Thymus (tissue), 14 donors: ENCODE measurements at places on chromosomes 6 and 20. TPM values are rescaled to one million over a fixed set of nuclear protein-coding genes. Genes with fewer than 3 reads are reported as not detected.

DNA sequence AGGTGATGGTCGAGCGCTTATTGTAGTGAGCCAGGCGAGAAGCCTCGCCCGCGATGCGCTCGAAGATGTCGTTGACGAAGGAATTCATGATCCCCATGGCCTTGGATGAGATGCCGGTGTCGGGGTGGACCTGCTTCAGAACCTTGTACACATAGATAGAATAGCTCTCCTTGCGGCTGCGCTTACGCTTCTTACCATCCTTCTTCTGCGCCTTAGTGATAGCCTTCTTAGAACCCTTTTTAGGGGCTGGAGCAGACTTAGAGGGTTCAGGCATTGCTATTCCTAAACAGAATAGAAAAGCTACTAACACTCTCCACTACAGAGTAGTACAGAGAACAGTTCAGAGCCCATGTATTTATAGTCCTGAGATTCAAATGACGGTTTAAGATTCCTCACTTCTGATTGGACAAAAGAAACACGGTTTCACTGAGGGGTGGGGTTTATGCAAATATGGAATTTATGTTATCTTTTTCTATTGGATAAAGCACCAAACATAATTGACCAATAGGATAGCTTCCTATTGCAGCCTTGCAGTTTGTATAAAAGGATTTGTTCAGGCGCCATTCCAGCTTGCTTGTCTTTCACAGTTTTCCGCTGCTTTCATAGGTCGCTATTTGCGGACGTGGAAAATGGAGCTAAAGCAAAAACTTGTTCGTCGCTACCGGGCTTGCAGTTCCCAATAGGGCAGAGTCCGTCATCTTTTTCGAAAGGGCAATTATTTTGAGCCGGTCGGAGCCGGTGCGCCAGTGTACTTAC is 43.7 kb upstream of the HFE start:
- DNase-seq, result peak; percentile 78

The MATN4 gene
- 0.14 TPM for total RNA-seq

The OR2J3 gene
- not detected for total RNA-seq

The RIMS4 gene
- 0.14 TPM for total RNA-seq

DNA sequence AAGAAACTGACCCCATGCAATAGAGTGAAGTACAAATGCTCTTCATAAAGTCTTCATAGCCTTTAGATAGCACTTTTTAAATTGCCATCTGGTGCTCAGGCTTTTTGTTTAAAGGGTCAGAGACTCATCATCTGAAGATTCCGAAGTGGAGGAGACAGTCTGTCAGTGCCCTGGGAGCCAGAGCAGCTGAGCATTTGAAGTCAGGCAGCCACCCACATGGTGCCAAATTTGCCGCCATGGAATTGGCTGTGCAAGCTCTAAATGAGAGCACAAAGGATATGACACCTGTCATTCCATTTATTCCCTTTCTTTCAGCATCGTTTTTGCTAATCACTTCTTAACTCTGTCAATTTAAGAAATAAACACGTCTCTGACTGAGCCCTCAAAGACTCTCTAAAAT is 32.8 kb upstream of the CEP162 start:
- no peak for DNase-seq

The KCNB1 gene
- 0.09 TPM for total RNA-seq

DNA sequence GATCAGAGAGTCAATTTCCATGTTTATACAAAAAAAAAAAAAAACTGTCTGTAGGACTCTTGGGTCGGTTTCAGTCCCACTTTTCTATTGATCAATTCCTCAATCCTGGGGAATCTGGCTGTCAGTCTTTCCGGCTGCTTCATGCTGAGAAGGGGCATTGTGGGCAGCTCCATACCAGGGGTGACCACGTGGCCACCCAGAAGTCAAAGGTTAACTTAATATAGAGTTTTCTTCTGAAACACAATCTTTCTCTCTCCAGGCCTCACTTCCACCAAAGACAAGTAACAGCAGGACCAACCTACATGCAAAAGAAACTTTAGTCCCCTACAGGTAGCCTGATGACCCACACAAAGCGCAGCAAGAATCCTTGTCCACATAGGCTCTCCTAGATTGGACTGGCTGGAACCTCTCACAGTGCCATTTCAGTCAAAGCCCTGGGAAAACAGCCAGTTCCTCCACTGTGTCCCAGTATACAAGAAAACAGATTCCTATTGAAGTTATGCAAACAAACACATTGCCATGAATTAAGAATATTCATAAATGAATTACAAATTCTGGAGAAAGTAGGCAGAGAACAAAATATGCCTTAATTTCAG is 18.5 kb upstream of the SERPINB9 start:
- no peak for DNase-seq

DNA sequence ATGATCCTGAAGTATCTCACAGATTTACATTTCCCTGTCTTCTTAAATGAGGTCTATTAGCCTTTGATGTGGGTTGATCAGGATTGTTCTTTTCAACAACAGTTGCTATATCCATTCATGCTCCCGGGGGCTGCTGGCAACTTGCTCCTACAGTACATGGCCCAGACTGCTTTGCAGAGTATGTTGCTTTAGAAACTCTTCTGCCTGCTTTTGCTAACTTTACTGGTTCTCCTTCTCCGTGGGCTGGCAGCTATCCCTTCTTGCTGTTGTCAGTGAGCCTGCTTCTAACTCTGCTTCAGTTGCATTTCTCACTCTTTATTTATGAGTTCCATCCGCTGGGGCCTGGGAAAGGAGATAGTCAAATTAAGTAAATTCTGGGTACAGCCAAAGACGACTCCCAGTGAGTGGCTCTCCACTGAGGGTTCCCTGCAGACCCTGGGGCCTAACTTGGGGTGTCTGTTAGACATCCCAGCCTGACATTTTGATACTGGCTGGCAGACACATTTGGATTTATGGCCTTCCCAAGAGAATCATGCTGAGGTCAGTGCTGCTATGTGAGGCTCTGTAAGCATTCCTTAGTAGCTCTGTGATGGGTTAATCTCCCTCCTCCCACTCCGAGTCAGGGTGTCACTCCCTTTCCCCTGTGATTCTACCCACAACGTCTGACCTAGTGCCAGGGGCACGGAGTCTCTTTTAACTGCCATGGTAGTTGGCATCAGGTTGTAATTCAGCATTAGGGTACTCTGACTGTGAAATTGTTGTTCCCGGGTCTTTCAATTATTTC is 73.6 kb downstream of the SLX4IP start:
- no peak for DNase-seq

The CRYBG1 gene
- total RNA-seq, result 12.2 TPM

The SLC32A1 gene
- total RNA-seq, result not detected

- no peak for DNase-seq
These were observed 311.1 kb upstream of the RNF24 start for GRCh38 chr20:4326195-4327065.

DNA sequence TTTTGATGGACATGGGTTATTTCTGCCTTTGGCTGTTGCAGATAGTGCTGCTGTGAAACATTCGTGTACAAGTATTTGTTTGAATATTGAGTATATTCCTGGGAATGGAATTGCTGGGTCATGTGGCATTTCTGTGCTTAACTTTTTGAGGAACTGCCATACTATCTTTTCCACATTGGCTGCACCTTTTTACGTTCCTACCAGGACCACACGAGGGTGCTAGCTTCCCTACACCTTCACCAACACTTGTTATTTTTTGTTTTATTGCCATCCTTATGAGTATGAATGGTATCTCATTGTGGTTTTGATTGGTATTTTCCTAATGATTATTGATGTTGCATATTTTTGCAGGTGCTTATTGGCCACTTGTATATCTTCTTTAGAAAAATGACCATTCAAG is 47.8 kb upstream of the PLCG1 start:
- no peak for DNase-seq

- DNase-seq, result no peak
These were observed 51.6 kb downstream of the CYP24A1 start for GRCh38 chr20:54122189-54122588.

DNA sequence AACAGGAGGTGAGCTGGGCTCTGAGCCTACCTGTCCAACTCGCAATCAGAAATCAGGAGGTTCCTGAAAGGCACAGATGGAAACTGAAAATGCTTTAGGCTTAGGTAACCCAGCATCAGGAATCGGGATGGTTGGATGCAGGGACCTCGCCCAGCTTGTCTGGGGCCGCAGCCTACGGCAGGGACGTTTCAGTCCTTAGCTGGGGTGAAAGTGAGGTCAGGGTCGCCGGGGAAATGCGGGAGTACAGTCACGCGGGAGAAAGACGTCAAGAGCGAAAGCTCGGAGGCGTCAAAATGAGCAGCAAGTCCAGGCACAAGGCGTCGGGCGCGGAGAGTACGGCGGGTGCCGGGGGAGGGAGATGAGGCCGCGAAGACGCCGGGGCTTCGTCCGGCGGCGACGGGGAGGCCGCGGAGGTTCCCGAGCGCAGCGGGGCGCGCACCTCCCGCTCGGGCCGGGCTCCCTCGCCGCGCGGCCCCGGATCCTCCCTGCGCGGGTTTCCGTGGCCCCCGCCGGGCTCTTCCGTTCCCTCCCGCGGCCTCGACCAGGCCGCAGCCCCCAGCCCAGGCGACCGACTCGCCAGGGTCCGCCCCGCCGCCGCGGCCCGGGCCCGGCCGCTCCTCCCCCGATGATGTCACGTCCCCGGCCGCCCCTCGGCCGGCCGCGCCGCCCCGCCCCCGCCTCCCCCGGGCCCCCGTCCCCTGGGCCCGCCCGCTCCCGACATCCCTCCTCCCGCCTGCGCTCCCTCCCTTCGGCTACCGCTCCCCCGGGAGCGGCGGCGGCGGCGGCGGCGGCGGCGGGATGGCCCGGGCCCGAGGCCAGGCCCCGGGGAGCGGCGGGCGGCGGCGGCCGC is at the start of gene EBF4:
Gene EBF4 (plus strand): TSS at position 745 of the 850 bp plus-strand sequence. CDS start 866 bp downstream, outside the sequence.
- DNase-seq, result no peak

- DNase-seq, result no peak
These were observed 363.5 kb downstream of the ESR1 start for GRCh38 chr6:152170702-152171667.

The FABP7 gene
- total RNA-seq, result 1.9 TPM

DNA sequence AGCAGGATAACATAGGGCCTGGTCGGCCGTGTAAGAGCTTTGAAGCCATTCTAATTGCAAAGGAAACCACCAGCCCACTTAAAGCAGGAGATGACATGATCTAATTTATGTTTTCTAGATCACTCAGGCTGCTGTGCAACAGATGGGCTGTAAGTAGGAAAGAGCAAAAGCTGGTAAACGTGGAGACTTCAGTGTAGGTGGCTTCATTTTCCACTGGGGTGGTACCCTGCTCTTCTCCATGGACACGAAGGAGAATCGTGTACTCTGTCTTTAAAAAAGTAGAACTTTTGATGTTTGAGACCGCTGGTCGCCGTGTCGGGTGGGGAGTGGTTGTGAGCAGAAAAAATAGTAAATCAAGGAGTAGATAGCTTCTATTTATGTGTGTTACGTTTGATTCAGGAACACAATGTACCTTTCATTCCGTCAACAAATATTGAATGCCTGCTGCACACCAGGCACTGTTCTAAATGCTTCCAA is 6.4 kb downstream of the CASS4 start:
- no peak for DNase-seq

DNA sequence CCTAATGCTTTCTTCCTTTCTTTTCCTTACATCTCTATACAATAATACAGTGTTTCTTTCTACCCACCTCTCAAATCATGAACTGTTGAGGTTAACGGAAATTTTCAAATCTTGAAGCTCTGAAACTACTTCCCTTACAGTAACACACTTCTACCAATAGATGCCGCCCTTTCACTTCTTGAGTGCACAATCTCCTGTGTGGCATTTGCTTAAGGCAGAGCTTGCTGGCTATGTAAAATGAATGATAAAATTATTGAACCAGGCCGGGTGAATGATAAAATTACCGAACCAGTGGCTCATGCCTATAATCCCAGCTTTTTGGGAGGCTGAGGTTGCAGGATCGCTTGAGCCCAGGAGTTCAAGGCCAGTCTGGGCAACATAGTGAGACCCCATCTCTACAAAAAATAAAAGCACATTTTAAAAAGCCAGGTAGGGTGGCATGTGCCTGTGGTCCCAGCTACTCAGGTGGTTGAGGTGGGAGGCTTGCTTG is 56.8 kb downstream of the KCNS1 start:
- peak; percentile 25 for DNase-seq
